Left lobe of liver (tissue), 2 donors: ENCODE measurements at places on chromosomes 1 and 21. TPM values are rescaled to one million over a fixed set of nuclear protein-coding genes. Genes with fewer than 3 reads are reported as not detected.

GLRX2 gene
- 13.2 TPM for total RNA-seq

SEMA6C gene
- 6.4 TPM for total RNA-seq

RGL1 gene
- total RNA-seq = 5.9 TPM

NGF gene
- 0.55 TPM for total RNA-seq

SMCP gene
- total RNA-seq = not detected

MTX1 gene
- 22.6 TPM for total RNA-seq

SFN gene
- 0.40 TPM for total RNA-seq

PCP4 gene
- not detected for total RNA-seq

AK5 gene
- total RNA-seq = 0.15 TPM

NTMT2 gene
- total RNA-seq = not detected

PLA2G5 gene
- total RNA-seq = 5.8 TPM

C1orf185 gene
- total RNA-seq = not detected

ERG gene
- 4.0 TPM for total RNA-seq

ANGPTL3 gene
- 220 TPM for total RNA-seq

DNA sequence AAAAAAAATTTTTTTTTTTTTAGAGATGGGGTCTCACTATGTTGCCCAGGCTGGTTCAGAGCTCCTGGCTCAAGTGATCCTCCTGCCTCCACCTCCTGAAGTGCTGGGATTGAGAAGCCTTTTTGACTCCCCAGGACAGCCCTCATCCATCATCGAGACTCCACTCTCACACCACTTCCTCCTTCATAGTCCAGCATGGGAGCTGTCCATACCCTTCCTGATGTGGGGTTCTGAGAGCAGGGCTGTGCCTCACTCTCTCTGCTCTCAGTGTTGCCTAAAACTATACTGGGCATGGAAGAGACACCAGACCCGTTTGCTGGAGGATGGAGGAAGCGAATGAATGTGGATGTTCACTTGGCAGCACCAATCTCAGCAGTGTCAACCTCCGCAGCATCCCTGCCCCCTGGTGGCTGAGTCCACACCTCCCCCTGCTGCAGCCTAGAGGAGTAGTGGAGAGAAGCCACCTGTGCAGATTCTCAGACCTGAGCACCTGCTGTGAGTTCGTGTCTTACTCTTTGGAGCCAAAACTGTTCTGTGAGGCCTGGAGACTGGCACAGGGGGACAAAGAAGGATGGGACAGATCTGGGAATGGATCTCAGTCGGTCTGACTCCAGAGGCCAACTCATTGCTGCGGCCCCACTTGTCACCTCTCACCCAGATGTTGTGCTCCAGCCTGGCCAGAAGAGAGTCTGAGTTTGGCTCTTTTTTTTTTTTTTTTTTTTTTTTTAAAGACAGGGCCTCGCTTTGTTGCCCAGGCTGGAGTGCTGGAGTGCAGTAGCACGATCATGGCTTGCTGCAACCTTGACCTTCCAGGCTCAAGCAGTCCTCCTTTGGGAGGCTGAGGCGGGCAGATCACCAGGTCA is 17.7 kb downstream of the TINAGL1 start:
- peak; percentile 75 for DNase-seq

- DNase-seq = no peak
These were observed 112.6 kb upstream of the KCNJ15 start for GRCh38 chr21:38144193-38144592.

DNA sequence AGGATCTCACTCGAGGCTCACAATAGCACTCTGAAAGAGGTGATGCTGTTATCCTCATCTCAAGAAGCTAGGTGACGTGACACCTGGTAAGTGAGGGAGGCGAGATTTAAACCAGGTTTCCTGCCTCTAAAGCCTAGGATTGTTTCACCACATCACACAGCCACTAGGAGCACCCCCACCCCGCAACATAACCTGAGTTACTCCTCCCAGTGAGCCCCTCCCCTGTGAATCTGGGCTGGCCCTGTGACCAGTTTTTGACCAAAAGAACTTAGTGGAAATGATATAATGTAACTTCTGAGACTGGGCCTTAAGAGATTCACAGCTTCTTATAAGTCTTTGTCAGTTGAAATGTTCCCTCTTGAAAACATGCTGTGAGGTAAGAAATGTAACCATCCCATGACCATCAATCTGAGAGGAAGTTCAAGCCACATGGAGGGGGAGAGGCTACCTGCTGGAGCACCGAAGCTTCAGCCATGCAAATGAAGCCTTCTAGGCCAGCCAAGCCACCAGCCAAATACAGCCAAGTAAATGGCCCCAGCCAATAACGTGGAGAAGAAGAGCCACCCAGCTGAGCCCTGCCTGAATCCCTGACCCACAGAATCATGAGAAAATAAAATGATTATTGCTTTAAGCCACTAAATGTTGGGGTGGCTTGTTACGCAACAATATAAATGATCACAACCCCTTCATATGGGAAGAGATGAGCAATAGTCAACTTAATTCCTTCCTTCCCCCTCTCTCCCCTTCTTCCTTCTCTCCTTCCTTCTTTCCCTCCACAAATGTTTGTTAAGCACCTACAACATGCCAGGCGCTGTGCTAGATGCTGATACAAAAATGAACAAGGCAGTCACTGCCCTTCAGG is 61.0 kb upstream of the FAM20B start:
- no peak for DNase-seq

GRCh38 chr1:6148497-6149241 is 31.5 kb downstream of the CHD5 start:
- no peak for DNase-seq

- no peak for DNase-seq
These were observed 376.3 kb upstream of the PRMT6 start for GRCh38 chr1:106680216-106680615.

DNA sequence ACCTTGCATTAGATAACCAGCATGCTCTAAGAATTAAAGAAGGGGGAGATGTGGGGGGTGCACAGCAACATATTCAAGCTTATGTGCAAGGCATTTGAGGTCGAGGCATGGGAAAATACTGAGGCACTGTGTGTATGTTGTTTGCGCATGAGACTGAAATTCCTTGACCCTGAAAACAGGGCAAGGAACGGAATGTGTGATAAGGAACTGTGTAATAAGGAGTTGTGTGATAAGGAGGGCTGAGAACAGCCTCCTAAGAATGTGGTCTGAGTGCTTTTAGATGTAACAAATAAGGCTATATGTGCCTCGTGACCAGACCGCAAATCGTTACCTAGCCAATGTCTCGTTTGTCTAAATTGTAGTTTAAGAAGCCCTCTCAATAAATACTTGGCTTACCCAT is 26.5 kb upstream of the ITLN1 start:
- no peak for DNase-seq

- DNase-seq = no peak
These were observed 16.2 kb upstream of the RNPC3 start for GRCh38 chr1:103509250-103509649.

DNA sequence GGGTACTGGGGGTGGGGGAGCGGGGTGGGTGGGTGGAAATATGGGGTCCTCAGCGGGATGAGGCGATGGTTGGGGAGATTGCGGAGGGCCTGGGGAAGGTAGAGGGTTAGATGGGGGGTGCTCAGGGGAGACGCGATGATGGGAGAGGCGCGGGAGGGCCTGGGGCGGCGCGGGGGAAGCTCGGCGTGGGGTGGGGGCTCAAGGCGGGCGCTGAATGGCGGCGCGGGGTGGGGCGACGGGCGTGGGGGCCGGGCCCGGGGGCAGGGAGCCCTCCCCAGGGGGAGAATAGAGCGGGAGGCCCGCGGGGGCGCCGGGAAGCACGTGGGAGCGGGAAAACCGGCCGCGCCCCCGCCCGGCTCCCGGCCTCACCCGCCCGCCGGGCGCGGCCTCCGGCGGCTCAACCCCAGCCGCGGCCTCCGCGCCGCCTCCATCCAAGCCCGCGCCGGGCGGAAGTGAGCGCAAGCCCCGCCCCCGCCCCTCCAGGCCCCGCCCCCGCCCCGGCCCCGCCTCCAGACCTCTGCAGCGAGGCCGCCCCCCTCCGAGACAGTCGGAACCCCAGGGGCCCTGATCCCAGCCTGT is at the start of gene FAAP20:
Gene FAAP20 (minus strand): TSS at position 454 of the 579 bp plus-strand sequence. CDS start 23 bp downstream, at position 431.
- no peak for DNase-seq

GRCh38 chr1:203509135-203509534 is 15.2 kb downstream of the OPTC start:
- DNase-seq = no peak

- no peak for DNase-seq
These were observed 175.9 kb downstream of the GREM2 start for GRCh38 chr1:240435996-240436566.

DNA sequence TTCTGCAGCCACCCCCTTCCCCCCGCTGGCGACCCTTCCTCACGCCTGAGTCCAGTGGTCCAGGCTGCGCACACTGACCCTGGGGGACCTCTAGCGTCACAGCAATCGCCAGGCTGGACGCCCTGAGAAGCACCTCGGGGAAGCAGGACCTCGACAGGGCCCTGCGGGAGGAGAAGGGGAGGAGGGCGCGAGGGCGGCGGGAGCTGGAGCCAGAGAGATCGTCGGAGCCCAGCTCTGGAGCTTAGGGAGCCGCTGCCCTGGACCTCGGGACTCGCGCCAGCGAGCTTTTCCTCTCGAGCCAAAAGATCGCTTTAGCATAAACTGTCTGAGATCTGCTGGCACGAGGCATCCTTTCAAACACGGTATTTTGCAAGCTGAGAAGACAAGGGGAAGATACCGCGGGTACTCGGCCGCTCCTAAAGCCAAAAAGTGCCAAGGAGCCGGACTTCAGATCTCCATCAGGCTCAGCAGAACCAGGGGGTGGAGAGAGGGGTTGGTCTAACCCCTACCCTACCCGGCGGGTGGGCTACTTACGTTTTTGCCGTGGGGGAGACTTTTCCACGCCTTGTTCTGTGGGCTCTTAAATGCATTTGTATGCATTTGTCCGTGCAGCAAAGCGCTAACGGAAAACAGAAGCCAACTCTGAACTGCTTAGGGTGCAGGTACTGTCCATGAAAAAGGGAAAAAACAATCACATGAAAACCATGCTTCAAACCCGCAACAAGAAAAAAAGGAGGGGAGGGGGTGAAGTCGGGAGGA is 586 bp downstream of the COL24A1 start:
- DNase-seq = peak; percentile 44

DNA sequence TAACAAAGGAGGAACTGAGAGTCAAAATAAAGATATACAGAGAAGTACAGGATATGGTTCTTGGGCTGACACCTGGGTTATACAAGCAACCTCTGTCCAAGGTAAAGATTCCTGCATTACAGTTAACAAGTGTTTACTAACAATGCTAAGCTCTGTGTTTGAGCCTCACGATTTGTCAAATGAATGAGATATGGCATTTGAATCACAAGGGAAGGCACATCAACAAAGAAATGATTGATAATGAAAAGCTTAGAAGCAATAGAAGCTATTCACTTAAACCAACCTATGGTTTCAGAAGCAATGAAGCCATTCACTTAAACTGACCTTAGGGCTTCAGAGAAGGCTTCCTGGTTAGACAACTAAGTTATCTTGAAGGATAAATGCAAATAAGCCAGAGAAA is 199.5 kb downstream of the AGBL4 start:
- DNase-seq = no peak

GRCh38 chr1:26127235-26128163 is 15.9 kb downstream of the PDIK1L start:
- DNase-seq = peak; percentile 33

DNA sequence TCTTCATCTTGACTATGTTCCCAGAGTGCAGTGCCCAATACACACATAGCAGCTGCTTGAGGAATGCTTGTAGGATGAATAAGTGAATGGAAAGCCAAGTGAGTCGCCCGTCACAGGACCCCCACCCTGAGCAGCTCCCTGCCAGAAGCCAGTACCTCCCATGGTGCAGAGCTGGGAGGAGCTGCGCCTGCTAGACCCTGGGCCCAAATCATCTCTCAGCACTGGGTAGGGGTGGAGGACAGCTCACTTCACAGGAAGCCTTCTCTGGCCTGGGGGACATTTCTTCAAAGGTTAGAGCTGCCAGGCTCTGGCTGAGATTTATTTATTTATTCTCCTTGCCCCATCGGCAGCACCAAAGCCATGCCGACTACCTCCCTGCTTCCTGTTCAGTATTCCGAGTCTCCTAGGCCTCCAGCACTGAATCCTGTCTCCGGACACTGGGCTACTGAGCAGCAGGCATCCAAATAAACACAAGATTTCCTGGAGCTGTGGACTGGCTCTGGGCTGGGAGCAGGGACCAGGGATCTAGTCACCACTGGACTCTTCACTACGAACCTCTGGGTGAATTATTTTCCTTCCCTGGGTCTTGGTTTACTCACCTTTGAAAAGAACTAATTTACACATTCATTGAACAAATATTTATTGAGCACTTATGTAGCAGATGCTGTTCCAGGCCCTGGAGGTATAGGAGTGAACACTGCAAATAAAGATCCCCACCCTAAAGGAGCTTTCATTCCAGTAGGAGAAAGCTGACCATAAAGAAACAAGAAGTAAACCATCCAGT is 187.7 kb downstream of the TRABD2B start:
- DNase-seq = no peak

DNA sequence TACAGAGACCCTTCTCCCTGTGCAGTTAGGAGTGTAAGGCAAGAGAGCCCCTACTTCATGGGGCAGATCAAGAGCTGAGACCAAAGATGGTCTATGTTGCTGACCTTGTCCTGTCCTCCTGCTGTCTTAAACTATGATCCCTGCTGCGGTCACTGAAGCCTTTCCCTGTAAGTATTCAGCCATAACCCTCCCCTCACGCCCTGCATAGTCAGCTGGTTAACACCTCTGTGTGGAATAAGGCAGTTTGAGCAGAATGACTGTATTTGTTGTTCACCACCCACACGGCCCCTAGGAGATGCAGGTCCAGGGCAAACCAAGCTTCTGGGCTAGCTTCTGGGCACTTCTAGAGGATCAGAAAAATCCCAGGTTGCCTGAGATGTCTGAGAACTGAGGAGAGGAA is 356 bp downstream of the TSPAN1 start:
- DNase-seq = no peak

DNA sequence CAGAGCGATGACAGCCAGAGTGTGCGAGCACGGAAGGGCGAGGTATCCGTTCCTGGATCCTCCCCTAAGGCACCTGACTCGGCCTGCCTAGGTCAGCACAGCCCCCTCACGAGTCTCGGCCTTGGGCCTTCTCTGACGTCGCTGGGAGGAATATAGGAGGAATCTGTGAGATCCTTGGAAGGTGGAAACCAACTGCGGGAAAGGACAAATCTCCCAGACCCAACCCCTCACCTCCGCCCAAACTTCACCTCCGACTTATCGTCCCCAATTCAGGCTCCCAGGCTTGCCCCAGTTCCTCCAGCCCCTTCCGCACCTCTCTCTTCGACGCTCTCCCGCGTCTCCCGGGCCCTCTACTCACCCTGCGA is 494 bp downstream of the APH1A start:
- DNase-seq = peak; percentile 57

DNA sequence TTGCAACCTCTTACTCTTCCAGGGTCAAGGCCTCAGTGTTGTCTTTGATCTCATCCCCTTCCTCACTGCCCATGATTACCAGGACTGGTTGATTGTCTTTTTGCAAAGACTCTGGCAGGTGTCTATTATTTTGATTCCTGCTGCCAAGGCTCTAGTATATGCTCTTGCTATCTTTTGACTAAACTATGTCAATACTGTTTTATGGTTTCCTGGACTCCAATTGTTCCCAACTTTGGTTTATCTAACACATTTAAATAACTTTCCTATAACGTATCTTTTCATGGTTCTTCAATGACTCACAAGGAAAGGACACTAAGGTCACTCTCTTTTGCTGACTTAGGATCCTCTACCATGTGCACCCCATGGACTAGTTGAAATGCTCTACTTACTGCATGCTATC is 141.5 kb downstream of the PTPRC start:
- no peak for DNase-seq

- DNase-seq = no peak
These were observed 9.7 kb downstream of the BATF3 start for GRCh38 chr1:212689758-212690529.

GRCh38 chr1:113758631-113759332 is 504 bp downstream of the PHTF1 start:
- DNase-seq = peak; percentile 85

- no peak for DNase-seq
These were observed 42.8 kb upstream of the CASZ1 start for GRCh38 chr1:10839188-10839770.

GRCh38 chr1:247331172-247331524 is 519 bp downstream of the ZNF496 start:
- DNase-seq = peak; percentile 68
